ENCODE measurements at places on chromosomes 12 and 14.

- no peak for DNase-seq
Observed at GRCh38 chr12:67220065-67220464, 49.1 kb upstream of the CAND1 start.

- no peak for DNase-seq
Observed at GRCh38 chr14:60485598-60486251, at the start of gene C14orf39. Gene C14orf39 (minus strand): TSS chr14:60486063. CDS start chr14:60485078, 985 bp downstream.

DNA sequence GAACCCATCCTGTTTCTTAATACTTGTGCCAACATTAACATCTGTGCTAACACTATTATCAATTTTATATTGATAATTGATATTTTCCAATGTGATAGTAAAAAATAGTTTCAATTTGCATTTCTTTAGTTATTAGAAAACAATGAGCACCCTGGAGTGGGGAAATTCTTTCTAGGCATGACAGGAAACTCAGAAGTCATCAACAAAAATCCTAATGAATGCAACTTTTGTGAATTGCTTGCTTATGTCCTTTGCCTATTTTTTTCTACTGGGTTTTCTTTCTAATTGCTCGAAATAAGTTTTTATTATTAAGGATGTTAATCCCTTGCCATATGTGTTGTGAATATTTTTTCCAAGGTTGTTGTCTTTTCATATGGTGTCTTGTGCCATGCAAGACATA, 18.1 kb upstream of the WDR20 start:
- DNase-seq = no peak

DNA sequence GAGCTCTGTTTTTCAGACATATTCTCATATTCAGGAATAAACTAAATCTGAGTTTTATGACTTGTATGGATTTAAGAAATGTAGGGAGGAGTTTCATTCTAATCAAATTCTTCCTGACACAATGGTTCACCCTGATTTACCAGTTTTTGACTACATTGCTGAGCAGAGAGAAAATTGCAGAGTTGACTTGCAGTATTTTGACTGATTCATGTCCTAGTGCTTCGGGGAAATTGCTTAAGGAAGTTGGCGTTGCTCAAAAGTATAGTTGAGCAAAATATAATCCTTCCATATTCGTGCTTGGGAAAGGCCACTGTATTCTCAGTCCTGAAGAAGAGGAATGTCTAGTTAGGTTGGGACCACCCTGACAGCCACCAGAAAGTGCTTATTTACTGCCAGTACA, 1.3 kb upstream of the TWF1 start:
- no peak for DNase-seq

DNA sequence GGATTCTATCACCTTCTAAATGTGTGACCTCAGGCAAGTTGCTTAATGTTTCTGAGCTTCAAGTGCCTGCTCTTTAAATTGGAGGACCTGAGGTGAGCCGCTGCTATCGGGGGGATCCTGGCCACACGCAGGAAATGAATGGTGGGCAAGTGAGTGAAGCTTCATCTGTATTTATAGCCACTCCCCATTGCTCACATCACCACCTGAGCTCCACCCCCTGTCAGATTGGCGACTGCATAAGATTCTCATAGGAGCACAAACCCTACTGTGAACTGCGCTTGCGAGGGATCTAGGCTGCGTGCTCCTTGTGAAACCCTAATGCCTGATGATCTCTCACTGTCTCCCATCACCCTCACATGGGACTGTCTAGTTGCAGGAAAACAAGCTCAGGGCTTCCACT, 158.6 kb upstream of the CCND2 start:
- no peak for DNase-seq

- DNase-seq = no peak
Observed at GRCh38 chr14:21505012-21505553, 6.1 kb downstream of the METTL3 start.

DNA sequence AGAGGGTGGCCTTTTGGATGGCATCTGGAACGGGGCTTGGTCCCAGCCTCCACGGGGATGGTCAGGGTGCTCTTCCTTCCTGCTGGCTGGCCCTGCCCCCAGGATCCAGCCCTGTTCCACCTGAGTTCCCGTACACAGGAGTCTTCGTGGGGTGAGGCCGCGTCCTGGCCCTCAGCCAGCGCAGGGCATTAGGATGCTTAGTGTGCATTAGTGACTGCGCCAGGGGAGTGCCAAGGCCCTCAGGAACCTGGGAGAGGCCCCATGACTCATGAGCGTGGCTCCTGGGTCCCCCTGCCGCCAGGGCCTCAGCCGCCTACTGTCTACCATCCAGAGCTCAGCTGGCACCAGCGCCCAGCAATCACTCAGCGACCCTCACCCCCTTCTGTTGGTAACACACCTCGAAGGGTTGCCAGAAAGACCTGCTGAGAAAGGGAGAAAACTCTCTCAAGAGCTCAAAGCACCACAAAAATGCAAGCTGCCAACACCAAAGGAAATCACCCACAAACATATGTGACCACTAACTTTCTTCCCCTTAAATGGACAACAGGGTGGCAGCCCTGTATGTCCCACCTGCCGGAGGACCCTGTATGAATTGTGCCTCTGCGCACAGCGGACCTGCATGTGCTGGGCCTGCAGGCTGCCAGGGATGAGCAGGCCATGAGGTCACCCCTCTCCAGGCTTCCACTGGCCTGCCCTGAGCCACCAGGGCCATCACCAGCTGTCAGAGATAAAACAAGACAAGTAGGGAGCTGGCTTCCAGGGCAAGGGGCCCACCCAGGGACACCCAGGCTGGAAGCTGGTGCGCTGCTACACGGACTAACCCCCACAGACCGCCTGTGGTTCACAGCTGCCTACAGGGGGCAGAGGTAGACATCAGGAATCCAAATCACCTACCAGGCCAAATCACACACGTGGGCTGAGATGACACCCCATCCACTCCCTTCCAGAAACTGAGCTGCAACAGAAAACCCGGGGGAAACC, 28.7 kb downstream of the CCDC85C start:
- no peak for DNase-seq

GRCh38 chr14:62077676-62078261, 315.5 kb downstream of the SNAPC1 start:
- DNase-seq = no peak

GRCh38 chr14:99879401-99880295, 86.4 kb downstream of the EML1 start:
- no peak for DNase-seq

DNA sequence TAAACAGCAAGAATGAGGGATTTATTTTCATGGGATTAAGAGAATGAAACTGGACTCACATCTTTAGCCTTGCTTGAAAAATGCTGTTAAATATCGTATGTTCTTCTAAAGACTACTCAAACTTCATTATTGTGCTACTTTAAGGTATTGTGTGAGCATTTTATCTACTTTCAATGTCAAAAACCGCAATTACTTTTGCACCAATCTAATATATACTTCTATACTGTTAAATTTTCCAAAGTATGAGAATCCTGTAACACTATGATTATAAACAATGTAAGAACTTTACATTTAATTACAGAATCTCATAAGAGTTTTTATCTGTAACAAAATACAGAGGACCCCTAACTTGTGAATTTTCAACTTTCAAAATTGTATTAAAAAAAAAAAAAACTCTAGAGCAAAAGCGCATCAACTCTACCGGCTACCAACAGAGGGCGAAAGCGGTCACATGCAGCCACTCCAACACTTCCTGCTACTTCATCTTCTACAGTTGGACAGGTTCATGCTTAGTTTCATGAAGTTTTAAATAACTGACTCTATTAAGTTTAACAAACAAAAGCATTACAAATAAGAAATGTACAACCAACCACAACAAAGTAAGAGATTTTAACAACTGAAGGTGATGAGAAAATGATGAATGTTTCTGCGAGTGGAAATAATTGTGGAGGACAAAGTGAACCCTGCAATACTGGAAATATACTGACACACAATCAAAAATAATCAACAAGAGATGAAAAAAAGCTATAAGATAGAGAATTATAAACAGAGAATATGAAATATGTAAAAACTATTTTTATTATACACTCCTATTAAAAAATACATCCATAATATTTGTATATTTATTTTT, 210.9 kb downstream of the MED13L start:
- DNase-seq = peak; percentile 33

DNA sequence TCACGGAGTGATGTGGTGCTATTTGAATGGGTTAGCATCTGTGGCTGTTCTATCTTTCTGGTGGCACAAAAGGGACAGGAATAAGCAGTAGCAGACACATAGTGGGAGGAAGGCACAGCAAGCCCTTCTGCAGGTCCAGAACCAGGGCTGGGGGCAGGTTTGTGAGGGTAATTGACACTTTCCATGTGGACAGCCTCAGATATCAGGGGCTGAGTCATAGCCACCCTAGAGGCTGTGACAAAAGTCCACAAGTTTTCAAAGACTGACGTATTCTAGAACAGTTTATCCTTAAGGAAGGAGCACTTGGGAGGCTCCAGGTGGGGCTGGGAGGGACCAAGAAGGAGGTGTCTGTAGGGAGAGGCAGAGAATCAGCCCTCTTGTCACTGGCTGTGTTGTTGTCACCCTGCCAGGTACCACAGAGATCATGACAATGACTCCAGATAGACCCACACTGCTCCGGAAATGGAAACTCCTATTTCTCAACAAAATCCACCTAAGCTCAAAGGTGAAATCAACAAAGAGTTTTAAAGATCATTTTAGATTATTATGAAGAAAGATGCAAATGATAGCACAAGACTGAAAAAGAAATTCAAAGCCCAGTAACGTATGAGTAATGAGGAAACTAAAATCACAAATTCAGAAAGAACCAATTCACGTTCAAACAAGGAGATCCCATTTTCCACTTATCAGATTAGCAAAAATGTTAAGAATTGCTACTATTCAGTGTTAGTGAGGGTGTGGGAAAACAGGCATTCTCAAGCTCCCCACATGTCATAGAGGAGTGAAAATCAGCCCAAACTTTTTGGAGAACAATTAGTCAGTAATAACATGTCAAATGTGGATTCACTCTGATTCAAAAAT, 48.3 kb downstream of the NFKBIA start:
- DNase-seq = peak; percentile 36

GRCh38 chr14:73751157-73751691, 37.0 kb upstream of the PNMA1 start:
- DNase-seq = no peak

- DNase-seq = no peak
Observed at GRCh38 chr14:23335623-23336022, 14.4 kb downstream of the PABPN1 start.

- DNase-seq = no peak
Observed at GRCh38 chr12:65854629-65855028, 30.3 kb downstream of the HMGA2 start.

DNA sequence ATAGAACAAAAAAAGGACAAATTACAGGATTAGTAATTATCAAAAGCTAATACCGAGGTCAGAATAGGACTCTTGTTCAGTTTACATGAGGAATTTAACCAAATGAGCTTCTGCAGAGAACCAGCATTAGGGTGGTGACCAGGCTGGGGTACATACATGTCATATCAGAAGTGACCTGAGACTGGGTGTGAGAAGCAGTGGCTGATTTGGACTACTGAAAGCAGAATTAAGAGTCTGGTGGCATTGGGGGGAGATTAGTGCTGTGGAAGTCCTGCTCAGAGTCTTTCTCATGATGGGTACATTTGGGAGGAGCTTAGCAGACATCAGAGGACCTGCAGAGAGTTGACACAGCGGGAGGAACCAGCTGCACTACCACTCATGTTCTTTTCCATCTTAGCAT, 21.7 kb downstream of the TRAF3 start:
- DNase-seq = no peak

DNA sequence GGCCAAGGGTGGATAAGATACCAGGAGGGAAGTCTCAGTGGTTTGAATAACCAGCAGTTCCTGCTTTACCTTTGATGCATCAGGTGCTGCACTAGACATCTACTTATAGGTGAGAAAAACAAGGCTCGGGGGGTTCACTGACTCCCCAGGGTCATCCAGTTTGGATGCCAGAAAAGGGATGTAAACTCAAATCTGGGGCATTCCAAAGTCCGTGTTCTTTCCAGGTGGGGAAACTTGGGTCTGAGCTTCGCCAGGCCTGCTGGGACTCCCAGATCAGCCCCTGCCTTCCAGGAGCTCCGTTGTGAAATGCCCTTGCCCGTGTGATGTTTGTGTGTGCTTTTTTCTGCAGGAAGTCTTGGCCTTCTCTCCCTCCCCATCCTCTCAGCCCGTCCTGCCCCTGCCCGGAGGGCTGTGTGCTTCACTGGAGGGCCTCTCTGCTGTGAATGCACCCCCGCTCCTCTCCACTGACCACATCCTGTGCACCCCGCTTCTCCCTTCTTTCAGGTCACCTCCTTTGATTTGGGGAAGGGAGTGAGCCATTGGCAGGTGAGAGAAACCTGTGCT, 42.1 kb downstream of the TSPAN9 start:
- DNase-seq = no peak

DNA sequence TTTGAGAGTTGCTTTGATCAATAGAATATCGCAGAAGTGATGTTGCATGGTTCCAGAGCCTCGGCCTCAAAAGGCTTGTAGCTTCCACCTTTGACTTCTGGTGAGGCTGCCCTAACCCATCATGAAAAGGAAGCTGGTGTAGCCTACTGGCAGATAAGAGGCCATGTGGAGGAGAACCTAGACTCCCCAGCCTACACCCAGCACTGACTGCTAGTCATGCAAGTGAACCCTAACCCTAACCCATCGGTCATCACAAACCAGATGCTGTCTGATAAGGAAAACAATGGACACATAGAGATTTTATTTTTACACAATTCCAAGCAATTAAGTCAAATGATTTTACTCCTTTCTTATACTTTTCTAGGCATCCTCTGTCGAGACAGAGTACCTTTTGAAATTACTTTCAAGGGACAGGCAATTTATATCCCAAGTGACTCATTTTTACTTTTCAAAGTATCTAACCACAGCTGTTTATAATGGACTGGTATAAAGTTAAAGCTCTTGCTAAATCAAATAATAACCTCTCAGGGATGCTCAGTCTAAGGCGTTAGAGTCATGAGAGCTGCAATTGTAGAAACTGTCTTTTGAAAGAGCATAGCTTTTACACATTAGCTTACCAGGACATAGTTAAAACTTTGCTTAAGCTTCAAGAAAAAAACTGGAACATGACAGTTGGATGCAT, 17.6 kb downstream of the PTPRB start:
- no peak for DNase-seq

DNA sequence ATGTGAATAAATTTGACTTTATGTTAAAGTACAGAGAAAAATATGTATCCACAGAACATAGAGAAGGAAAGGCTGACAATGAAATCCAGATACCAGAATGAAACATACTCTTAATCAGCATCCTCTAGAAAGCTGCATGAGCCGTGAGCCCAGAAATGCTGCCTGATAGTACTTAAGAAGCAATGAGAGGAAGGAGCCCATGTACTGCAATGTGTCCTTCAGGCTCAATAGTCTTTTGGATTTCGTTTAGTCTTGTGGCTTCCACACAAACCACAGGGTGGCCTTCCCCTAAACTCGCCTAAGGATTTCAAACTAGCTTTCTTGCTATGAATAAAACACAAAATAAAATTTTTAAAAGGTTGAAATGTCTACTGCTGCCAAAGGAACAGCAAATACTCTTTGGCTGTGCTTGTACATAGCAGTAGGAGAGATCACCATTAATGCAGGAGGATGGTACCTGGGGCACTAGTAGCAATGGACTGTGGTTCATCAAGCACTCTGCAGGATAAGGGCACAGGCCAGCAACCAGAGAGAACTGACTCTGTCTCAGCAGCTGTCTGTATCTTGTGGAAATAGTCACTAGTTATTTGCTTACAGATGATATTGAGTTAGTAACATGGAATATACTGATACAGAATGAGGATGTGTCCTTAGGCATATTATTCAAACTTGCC, 988.3 kb upstream of the LRFN5 start:
- no peak for DNase-seq
